ENCODE measurements at places on chromosomes 6 and 20. TPM values are rescaled to one million over a fixed set of nuclear protein-coding genes. Genes with fewer than 3 reads are reported as not detected.

PRDM1 gene
- total RNA-seq, result 17.3 TPM

DNA sequence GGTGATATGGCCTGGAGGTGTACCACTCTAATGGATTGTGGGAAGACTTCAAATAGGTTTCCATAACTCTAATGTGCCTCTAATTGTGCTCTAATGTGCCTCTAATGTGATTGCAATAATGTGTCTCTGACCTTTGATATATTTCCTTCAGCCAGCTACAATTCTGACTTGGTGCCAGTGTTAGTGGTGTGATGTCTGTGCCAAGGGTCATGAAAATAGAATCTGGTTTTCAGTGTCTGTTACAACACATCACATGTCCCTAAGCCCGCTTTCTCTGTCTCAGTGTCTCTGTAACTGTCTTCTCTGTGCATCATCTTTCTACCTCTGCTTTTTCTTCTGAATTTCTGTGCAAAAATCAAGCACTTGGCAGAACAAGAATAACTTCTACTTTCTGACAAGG lies 77.2 kb upstream of the ECI2 start:
- no peak for DNase-seq
- H3K4me3 ChIP-seq, result no peak overlapping the region
- no peaks in the 10 kb centered on the region for H3K36me3 ChIP-seq

GRCh38 chr6:9581155-9581554 lies 833.7 kb downstream of the TFAP2A start:
- no peaks in the 10 kb centered on the region for H3K36me3 ChIP-seq
- no peaks in the 10 kb centered on the region for H3K4me1 ChIP-seq
- H3K4me3 ChIP-seq, result no peak overlapping the region
- DNase-seq, result no peak

CFAP61 gene
- total RNA-seq, result 0.60 TPM

RPL10A gene
- total RNA-seq, result 1,436 TPM

RIPOR3 gene
- 24.5 TPM for total RNA-seq

GRCh38 chr20:40104959-40105358 lies 584.1 kb downstream of the MAFB start:
- H3K36me3 ChIP-seq, result no peaks in the 10 kb centered on the region
- no peak overlapping the region for H3K27ac ChIP-seq
- no peaks in the 10 kb centered on the region for H3K27me3 ChIP-seq
- DNase-seq, result no peak

DNA sequence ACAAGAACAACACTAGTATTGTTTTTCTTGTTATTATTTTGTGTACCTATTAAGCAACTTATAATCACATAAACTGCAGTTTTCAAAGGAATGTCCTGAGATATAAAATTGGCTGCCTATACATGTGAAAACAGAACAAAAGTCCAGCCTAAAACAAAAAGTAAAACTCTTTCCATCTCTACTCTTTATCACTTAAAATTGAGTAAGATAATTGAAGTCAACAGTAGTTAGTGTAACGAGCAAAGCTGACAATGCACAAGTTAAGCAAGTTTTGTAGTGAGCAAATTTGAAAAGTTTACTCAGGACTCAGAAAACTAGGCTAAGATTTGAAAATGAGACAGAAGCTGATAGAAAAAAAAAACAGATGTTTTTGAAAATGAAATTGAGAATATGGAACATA lies 941.4 kb upstream of the MAN1A1 start:
- DNase-seq, result no peak
- H3K27me3 ChIP-seq, result no peaks in the 10 kb centered on the region
- no peak overlapping the region for H3K27ac ChIP-seq
- no peak overlapping the region for H3K4me3 ChIP-seq

DNA sequence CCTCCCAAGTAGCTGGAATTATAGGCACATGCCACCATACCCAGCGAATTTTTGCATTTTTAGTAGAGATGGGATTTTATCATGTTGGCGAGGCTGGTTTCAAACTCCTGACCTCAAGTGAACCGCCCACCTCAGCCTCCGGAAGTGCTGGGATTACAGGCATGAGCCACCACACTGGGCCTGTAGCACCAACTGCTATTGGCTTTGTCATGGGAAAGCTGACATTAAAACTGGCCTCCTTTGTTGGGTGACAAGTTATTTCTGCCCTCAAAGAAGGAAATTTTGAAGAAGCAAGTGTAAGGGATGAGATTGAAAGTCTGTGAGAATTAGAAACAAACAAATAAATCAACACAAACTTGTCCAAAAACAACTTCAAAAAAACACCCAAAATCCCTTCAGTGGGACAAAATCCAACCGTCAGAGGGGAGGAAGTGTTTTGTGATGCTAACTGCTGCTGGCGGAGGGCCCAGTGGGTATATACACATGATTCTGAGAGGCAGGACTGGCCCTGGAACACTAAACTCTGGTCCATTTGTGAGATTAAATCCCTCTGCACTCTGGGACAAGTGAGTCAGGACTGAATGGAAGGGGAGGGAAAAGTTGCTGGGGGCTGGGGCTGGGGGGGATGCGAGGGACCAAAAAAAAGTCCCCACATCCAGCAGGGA lies 87.5 kb upstream of the NAA20 start:
- DNase-seq, result no peak
- H3K27me3 ChIP-seq, result no peaks in the 10 kb centered on the region
- H3K4me1 ChIP-seq, result peaks cover 7% of the 10 kb centered on the region
- no peak overlapping the region for H3K27ac ChIP-seq

DNA sequence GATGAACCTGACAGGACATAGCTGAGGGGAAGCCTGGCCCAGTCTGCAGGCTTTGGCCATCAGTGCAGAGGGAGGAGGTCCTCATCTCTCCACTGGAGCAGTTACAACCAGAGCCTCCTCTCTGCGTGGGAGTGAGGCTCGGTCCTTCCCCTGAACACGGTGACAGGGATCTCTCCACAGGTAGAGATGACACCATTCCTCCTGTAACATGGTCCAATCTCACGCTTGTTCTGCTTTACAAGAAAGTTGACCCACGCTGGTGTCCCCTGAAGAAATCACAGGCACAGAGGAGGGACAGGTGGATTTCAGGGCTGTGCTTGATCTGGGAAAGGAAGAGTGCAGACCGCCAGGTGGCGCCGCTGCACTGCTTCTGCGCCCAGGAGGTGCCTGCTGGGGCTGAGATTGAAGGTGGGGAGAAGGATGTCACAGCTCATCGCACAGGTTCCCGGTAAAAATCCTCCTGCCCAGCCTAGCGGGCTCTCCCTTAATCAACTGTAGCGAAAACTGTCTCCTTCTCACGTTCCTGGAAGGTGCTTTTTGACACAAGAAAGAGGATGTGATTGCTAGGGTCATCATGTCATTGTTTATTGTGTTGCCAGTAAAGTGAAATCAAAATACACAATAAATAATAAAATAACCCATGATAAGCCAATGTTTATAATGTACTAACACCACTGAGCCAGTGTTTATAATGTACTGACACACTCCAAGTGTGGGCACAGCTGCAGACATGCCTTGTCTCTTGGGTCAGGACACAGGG lies 20.4 kb downstream of the HLA-G start:
- no peaks in the 10 kb centered on the region for H3K4me1 ChIP-seq
- no peak overlapping the region for H3K4me3 ChIP-seq
- DNase-seq, result peak; percentile 77
- no peaks in the 10 kb centered on the region for H3K27me3 ChIP-seq
- no peak overlapping the region for H3K27ac ChIP-seq

TAP1 gene
- total RNA-seq, result 27.2 TPM

Measured in tibial nerve (tissue), 4 donors.